Tibial nerve (tissue), 4 donors: ENCODE measurements at places on chromosomes 16 and 17. TPM values are rescaled to one million over a fixed set of nuclear protein-coding genes. Genes with fewer than 3 reads are reported as not detected.
A peak's percentile ranks its signal among the peaks of the same experiment; 100 is the strongest.

DNA sequence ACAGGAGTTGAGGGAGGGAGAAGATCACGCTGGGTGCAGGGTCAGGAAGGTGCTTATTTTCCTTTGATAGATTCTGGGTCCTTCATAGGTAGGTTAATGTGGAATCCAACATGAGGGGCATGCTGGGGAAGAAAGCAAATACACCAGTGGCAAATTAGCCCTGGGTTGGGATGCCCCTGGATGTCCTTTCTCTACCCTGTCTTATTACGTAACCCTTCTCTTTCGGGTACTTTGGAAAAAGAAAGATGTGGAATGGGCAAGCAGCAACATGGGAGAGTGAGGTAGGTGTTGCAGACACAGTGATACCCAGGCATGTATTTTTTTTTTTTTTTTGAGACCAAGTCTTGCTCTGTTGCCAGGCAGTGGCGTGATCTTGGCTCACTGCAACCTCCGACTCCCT, 9.1 kb downstream of the SLC7A6 start:
- H3K36me3 ChIP-seq = no peaks in the 10 kb centered on the region
- no peak for DNase-seq
- no peaks in the 10 kb centered on the region for H3K27me3 ChIP-seq
- H3K27ac ChIP-seq = peak overlapping the region; percentile 10
- peaks cover 5% of the 10 kb centered on the region for H3K4me1 ChIP-seq
- no peak overlapping the region for H3K4me3 ChIP-seq

DNA sequence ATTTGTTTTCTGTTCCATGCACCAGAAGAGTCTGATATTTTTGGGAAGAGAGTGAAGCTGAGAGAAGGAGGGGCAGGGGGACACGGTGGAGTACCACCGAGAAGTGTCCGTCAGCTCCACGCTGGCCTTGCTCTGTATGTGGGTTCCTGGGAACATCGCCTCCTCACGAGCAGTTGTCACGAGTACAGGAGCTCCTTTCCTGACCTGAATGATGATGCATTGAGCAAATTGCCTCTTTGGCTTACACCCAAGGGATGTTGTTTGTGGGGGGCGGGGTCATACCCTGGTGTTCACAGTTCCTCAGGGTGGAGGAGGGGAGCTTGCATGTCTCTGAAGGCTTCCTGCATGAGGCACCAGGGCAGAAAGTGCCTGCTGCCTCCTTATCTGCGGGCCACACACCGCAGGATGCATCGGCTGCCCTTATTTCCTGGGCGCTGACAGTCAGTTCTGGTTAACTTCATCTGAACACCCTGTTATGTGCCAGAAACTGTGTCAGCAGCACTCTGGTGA, 36.2 kb downstream of the RGS9 start:
- H3K4me1 ChIP-seq = no peaks in the 10 kb centered on the region
- no peak overlapping the region for H3K4me3 ChIP-seq
- H3K36me3 ChIP-seq = peaks cover 13% of the 10 kb centered on the region

DNA sequence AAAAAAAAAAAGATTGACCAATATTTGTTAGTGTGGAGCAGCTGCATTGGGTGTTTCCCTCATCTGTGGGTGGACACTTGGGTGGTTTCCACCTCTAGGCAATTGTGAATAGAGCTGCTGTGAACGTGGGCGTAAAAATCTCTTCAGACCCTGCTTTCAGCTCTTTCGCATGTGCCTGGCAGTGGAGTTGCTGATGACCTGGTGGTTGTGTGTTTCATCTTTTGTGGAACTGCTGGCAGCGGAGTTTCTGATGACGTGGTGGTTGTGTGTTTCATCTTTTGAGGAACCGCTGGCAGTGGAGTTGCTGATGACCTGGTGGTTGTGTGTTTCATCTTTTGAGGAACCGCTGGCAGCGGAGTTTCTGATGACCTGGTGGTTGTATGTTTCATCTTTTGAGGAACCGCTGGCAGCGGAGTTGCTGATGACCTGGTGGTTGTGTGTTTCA, 21.4 kb downstream of the ZC3H18 start:
- H3K4me3 ChIP-seq = no peak overlapping the region
- no peaks in the 10 kb centered on the region for H3K27me3 ChIP-seq
- H3K27ac ChIP-seq = no peak overlapping the region
- peaks cover 15% of the 10 kb centered on the region for H3K4me1 ChIP-seq

- DNase-seq = no peak
- H3K4me1 ChIP-seq = peaks cover 22% of the 10 kb centered on the region
- peak overlapping the region; percentile 91 for H3K27ac ChIP-seq
- no peaks in the 10 kb centered on the region for H3K27me3 ChIP-seq
- H3K4me3 ChIP-seq = peak overlapping the region; percentile 91
Measured at GRCh38 chr17:81831957-81832607, 1.0 kb downstream of the MCRIP1 start.

- no peaks in the 10 kb centered on the region for H3K4me1 ChIP-seq
- DNase-seq = no peak
- H3K27ac ChIP-seq = no peak overlapping the region
- no peaks in the 10 kb centered on the region for H3K36me3 ChIP-seq
Measured at GRCh38 chr17:14298221-14298946, 2.5 kb upstream of the HS3ST3B1 start.

GRCh38 chr17:45224671-45225050, 3.0 kb downstream of the FMNL1 start:
- H3K27ac ChIP-seq = no peak overlapping the region
- no peak overlapping the region for H3K4me3 ChIP-seq
- H3K36me3 ChIP-seq = no peaks in the 10 kb centered on the region
- peaks cover 9% of the 10 kb centered on the region for H3K27me3 ChIP-seq
- peaks cover 4% of the 10 kb centered on the region for H3K4me1 ChIP-seq
- DNase-seq = no peak

GRCh38 chr16:69721441-69721957, 4.9 kb downstream of the NQO1 start:
- no peak overlapping the region for H3K4me3 ChIP-seq
- peaks cover 21% of the 10 kb centered on the region for H3K36me3 ChIP-seq
- H3K27ac ChIP-seq = no peak overlapping the region
- H3K27me3 ChIP-seq = no peaks in the 10 kb centered on the region

DNA sequence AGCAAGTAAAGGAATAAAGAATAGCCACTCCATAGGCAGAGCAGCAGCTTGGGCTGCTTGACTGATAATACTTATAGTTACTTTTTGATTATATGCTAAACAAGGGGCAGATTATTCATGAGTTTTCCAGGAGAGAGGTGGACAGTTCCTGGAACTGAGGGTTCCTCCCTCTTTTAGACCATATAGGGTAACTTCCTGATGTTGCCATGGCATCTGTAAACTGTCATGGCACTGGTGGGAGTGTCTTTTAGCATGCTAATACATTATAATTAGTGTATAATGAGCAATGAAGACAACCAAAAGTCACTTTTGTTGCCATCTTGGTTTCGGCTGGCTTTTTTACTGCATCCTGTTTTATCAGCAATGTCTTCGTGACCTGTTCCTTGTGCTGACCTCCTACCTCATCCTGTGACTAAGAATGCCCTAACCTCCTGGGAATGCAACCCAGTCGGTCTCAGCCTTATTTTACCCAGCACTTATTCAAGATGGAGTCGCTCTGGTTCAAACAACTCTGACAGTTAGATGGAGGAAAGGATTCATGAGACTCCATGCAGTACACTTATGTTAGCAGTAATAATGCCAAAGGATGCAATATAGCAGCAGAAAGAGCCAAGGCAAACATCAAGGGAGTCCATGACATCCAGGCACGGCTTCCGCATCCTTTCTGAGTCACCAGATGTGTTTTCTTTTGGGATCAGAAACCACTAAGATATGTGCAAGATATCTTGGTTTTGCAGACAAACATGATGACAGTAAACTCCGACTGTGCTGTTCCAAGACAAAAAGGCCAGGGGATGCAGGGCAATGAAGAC, 55.8 kb upstream of the B4GALNT2 start:
- H3K27me3 ChIP-seq = peaks cover 27% of the 10 kb centered on the region
- H3K27ac ChIP-seq = no peak overlapping the region
- H3K4me3 ChIP-seq = no peak overlapping the region
- H3K36me3 ChIP-seq = no peaks in the 10 kb centered on the region
- no peak for DNase-seq

GRCh38 chr17:77677211-77677610, 281.3 kb upstream of the TNRC6C start:
- H3K27me3 ChIP-seq = no peaks in the 10 kb centered on the region
- DNase-seq = no peak
- H3K27ac ChIP-seq = no peak overlapping the region
- no peaks in the 10 kb centered on the region for H3K4me1 ChIP-seq

GRCh38 chr16:11306381-11306780, 25.3 kb upstream of the PRM1 start:
- H3K4me1 ChIP-seq = peaks cover 3% of the 10 kb centered on the region
- no peak for DNase-seq
- no peak overlapping the region for H3K27ac ChIP-seq
- no peaks in the 10 kb centered on the region for H3K36me3 ChIP-seq
- no peak overlapping the region for H3K4me3 ChIP-seq

DNA sequence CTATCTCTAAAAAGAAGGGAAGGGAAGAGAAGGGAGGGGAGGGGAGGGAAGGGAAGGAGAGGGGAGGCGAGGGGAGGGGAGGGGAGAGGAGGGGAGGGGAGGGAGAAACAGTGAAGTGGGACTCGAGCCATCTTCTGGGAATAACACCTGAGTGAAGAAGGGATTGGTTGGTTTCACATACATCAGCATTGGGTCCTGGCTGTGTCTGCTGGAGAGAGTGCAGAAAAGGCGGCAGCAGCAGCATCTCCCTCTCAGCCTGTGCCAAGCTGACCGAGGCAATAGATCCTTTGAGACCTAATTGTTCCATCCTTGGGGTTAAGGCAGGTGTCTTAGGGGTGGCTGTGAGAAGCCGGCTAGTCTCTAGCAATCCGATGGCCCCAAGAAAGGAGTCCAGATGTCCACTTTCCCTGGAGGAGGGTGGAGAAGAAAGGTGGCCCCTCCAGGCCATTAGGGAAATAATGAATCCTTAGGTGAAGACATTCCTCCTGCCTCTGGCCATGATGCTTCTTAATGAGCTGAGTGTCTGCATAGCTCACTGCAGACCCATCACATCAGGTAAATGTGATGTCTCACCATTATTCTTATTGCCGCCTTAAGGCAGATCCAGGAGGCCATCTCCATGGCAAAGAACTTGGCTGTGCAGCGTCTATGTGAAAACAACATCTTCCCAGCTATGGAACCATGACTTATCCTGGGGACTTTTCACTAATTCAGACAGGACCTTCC, 71.6 kb downstream of the WIPI1 start:
- H3K27me3 ChIP-seq = no peaks in the 10 kb centered on the region
- H3K4me3 ChIP-seq = no peak overlapping the region
- H3K36me3 ChIP-seq = no peaks in the 10 kb centered on the region

DNA sequence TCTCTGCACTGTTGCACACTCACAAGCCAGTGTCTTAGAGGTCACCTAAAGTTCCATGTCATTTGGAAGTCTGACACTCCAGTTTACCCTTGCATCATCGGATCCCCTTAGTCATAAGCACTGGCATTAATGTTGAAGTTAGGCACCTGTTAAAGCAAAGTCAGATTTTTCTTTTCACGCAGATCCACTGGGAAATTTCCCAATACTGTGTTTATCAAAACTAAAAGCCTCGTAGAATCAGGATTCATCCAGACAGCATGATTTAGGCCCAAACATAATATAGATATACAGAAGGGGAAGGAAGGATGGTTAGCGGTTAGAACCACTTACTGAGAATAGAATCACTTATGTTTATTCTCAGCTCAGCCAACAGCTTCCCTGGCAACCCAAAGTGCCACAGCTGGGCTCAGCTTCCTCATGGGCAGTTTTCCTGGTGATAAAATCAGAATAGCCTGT, 30.1 kb upstream of the HAPSTR1 start:
- no peaks in the 10 kb centered on the region for H3K36me3 ChIP-seq
- H3K4me1 ChIP-seq = no peaks in the 10 kb centered on the region
- no peak overlapping the region for H3K4me3 ChIP-seq
- no peak overlapping the region for H3K27ac ChIP-seq

DNA sequence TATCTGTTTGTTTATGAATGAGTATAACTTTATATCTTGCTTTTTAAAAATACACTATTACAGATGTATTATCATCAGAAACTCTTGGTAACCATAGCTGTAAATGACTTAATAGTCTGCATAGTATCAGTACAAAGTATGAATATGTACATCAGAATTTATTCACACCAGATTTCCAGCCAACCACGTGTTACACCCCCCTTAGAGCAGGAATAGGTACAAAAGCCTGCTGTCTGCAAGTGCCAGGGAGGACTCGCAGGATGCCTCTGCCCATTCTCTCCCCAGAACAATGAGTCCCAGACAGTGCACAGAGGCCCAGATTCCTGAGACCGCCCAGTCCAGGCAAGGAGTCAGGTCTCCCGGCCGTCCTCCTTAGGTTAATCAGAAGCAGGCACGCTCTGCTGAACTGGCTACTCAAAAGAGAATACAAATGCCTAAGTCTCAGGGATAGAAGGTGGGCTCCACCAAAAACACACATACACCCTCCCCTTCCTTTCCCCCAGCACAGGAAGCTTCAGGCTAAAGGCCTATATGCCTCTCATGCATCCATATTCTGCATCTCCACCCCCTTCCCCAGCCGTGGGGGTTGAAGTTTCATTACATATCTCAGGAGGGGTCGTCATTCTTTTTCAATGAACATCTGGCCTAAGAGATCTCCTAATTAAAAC, 159.1 kb upstream of the CDH11 start:
- H3K4me3 ChIP-seq = no peak overlapping the region
- no peaks in the 10 kb centered on the region for H3K4me1 ChIP-seq
- no peaks in the 10 kb centered on the region for H3K27me3 ChIP-seq
- H3K27ac ChIP-seq = no peak overlapping the region
- no peak for DNase-seq
- no peaks in the 10 kb centered on the region for H3K36me3 ChIP-seq

DNA sequence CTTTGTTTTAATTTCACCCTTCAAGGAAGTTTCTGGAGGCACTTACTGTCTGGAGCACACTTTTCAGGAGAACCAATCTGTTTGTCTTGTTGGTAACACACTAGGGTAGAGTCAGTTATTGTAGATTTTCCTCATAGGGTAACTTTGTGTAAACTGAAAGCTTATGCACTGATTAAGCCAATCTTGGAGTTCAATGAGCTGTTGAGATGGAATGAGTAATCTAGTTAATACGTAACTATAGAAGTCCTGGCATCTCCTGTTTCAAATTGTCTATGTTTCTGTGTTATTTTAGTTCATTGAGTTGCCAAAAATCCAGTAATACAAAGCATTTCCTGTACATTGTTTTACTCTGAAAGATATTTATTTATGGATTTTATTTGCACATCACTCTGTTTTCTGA, 111.6 kb upstream of the HAS3 start:
- H3K36me3 ChIP-seq = no peaks in the 10 kb centered on the region
- H3K4me1 ChIP-seq = no peaks in the 10 kb centered on the region
- no peaks in the 10 kb centered on the region for H3K27me3 ChIP-seq
- H3K27ac ChIP-seq = no peak overlapping the region
- no peak overlapping the region for H3K4me3 ChIP-seq

DNA sequence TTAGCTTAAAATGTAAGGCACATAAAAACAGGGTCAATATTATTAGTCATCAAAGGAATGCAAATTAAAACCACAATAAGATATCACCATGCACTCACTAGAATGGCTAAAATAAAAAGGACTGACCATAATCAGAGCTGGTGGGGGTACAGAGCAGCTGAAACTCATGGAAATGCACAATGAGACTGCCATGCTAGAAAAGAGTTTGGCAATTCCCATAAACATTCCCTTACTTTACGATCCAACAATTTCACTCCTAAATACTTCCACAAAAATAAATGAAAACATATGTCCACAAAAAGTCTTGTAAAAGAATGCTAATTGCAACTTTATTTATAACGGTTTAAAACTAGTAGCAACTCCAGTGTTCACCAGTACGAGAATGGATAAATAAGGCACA, 36.1 kb upstream of the ERCC4 start:
- H3K36me3 ChIP-seq = no peaks in the 10 kb centered on the region
- H3K27ac ChIP-seq = no peak overlapping the region
- no peak overlapping the region for H3K4me3 ChIP-seq
- H3K4me1 ChIP-seq = no peaks in the 10 kb centered on the region
- no peaks in the 10 kb centered on the region for H3K27me3 ChIP-seq

TCAP gene
- total RNA-seq = 0.63 TPM

PRAC2 gene
- total RNA-seq = not detected

ANKS4B gene
- not detected for total RNA-seq
